ENCODE measurements at places on chromosomes 1 and 21.

DNA sequence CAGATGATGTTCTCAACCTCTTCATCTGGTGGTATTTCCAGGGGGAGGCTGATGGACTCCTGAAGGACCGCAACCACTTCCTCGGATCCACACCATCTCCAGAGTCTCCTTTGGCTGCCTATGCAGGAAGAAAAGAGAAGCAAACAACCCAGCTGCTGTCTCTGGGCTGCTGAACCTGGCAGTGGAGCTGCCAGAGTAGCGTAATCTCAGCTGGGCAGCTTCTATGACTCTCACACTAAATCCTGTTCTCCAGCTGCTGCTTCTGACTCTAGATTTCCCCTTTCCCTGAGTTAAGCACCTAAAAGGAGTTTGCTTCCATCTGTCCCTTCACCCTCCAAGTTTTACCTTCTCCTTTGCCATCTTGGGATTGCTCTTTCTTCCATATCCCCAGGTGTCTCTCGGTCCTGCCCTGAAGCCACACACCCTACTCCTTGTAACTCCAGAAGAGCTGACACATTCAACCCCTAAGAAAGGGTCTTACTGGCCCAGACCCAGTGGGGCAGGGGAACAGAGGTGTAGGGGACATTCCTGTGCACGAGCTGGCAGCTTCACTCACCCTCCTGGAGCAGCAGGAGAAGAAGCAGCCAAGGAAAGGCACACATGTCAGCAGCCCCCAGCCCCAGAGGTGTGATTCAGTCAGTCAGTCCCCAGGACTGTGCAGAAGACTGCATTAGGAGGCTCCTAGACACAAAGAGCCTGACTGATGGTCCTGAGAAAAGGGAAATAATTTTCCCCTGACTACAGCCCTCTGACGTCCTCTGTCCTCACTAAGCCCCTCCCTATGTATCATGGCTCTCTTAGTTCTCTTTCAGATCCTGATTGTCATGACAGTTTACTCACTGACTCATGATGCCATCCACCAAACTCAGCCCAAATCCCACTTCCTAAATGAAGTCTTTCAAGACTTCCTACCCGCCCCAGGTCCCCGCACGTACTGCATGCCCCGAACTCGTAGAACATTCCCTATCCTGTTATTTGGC is at the start of gene SLAMF9:
SLAMF9 (minus strand) TSS at position 702 of the 980 bp plus-strand sequence; CDS start at position 602, 100 bp downstream.
- DNase-seq, result no peak

DNA sequence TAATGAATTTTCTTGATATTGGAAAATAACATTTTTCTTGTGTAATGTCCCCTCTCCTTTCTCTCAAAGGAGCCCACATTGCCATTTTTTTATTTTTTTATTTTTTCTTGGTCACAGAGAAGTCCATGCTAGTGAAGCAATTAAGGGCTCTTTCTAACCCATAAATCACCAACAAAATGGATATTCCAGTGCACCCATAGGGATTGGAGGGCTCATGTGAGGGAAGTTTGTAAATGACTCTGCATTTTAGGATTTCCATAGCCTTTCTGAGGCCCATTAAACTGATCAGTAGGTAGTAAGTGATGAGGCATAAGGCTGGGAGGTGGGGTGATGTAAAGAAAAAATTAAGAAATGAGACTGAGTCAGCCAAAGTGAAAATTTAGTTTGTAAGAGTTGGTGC is 55.9 kb upstream of the JAK1 start:
- DNase-seq, result no peak

DNA sequence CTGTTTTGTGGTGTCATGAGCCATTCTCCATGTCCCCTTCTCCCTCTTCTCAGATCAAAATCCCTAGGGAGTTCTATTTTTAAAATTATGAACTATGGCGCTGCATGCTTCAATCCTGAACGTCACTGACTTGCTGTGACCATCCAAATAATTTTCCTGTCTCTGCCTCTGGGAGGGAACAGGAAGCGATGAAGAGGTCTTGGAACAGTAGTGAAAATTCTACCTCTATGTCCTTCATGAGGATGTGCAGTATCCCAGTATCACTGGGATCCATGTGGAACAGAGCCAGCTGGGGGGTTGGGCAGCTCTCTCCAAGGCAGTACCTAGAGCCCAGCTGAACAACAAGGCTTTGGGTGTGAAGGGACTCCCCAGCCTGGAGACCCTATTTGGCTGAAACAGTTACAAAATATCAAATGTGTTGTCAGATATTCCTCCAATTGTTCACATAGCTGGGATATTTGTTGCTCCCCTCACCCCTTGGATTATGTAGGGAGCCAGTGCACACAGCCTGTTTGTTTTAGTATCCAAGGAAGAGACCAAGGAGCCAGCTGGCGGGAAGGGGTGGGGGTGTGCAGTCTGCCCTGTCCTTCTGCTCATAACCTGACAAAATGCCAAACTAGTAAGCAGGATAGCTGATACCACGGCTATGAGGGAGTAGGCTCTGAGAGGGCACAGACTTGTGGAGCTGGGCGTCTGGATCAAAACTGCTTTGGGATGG is 7.6 kb downstream of the DCLRE1B start:
- no peak for DNase-seq

DNA sequence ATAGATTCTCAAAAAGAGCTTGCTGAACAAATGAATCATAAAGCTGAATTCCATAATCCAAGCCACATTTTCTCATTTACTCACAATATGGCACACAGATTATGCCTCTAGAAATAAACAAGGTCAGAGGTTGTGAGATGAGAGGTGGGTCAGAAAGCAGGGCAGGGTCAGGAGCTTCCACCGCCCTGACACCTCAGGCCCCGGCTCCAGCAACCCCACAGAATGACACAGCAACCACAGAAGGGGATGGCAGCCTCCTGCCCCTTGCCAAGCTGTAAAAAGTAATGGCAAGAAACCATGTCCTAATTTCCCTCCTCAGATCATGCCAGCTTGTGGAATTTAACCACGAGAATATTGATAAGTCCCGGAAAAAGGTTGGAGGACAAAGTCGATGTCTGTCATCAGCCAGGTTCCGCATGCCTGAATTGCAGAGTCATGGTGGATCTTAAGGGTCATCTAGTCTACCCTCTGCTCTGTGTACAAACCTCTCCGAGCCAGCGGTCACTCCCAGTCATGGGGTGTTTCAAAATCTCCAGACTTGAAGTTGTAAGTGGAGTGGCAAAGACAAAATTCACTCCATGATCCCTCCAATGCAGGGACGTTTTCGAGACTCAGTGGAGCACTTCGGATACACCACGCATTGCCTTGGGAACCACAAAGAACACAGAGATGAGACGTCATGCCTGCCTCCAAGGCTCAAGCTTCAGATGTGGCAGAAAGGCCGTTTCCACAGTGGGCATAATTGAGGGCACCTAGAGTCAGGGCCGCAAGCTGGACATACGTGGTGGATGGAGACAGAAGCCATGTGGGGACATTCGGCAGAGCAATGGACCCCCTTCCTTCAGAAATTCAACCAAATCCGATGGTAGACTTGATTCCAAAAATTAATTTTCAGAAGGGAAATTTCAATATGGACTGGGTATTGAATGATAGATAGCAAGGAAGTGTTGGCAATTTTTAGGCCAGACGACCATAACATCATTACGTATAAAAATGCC is 254.0 kb downstream of the TOMM20 start:
- no peak for DNase-seq

DNA sequence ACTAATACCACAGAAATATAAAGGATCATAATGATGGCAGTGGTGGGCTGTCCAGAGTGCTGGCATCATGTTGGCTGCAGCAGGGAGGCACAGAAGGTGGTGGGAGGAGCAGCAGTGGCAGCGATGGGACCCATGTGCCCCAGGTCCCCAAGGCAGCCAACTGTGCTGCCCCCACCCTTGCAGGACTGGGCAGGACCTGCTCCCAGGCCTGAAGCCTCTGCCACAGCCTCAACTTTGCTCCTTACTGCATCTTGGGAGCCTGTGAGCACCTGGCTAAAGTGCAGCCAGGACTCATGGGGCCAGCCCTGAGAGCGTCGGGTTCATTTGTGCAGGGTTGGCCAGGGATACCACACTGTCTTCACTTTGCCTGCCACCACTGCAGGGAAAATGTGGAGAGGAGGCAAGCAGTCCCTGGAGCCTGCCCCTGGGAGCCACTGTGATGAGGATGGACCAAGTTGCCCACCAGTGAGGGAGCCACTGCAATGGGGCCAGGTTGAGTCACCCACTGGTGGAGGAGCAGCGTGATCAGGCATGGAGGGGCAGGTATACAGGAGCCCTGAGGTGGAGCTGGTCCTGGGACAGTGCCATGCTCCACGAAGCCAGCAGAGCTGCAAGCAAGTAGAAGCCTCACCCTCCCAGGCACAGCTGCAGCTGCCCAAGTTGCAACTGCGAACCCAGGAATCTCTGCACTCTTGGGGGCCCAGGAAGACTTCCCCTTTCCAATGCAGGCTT is 25.3 kb upstream of the DENND1B start:
- DNase-seq, result no peak

GRCh38 chr1:82466891-82467290 is 666.2 kb downstream of the ADGRL2 start:
- no peak for DNase-seq

DNA sequence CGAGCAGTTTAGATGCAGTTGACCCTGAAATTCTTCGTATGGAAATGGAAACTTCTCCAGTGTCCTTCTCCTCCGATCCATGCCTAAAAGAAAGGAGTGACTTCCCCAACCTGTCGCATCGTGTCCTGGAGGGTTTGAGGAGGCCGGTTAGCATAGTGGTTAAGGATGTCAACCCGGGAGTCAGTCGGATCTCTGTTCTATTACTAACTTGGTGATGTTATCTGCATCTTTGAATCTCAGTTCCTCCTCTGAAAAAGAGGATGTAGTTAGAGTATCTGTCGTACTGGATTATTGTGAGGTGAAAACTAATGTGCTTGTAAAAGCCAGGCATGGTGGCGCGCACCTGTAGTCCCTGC is 684 bp downstream of the ZBTB8B start:
- DNase-seq, result no peak

GRCh38 chr1:75723989-75724471 is 479 bp upstream of the ACADM start:
- peak; percentile 94 for DNase-seq

DNA sequence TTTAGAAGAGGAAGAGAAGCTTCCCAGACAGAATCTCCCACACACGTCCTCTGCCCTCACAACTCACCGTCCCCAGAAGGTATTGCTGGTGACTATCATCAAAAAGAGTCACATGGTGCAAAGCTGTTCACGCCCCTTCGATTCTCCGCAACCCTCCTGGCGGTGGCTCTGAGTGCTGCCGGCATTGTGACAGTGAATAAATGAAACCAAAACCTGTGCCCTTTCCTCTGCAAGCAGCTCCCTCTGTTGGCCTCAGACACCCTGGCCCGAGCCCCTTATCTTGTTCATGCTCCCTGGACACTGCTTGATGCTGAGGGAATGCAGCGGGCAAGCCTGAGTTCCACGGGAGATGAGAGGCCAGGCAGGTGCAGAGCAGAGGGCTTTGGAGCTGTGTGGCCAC is 510.3 kb downstream of the NPHP4 start:
- no peak for DNase-seq

GRCh38 chr1:16913181-16913832 is 8.4 kb upstream of the CROCC start:
- DNase-seq, result no peak

DNA sequence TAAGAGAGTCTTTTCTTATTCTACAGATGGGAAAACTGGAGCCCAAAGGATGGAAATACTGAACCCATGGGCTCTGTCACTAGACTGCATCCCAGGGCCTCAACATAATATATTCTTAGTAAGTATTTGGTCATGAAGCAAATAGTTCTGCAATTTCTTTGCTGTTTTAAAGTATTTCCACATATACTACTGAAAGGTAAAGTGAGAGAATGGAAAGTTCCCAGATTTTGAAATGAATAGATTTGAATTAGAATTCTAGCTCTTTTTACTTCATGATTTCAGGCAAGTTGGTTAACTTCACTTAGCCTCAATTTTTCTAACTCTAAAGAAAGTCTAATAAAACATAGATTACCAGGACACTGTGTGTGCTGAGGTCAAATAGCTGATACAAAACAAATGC is 95.6 kb upstream of the FGGY start:
- DNase-seq, result no peak

GRCh38 chr1:65412984-65413375 is 7.5 kb upstream of the LEPR start:
- no peak for DNase-seq

DNA sequence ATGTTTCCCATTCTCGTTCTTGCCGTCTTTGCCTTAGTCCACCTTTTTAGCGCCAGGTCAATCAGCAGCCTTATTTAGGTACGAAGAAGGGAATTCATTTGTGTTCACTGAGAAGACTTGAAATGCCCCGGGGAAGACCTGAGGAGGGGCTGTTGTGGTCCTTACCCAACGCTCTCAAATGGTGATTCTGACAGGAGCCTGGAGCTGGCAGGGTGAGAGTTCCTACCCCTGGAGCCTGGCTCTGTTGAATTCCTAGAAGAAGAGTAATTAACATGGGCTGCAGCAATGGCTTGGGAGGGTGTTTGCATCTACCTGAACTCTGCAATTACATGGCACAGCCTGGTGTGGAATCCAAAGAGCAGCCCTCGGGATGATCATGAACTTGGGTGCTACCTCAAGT is 76.9 kb upstream of the DSCAM start:
- DNase-seq, result no peak

- no peak for DNase-seq
These were observed 13.9 kb upstream of the CNR2 start for GRCh38 chr1:23927097-23927496.

DNA sequence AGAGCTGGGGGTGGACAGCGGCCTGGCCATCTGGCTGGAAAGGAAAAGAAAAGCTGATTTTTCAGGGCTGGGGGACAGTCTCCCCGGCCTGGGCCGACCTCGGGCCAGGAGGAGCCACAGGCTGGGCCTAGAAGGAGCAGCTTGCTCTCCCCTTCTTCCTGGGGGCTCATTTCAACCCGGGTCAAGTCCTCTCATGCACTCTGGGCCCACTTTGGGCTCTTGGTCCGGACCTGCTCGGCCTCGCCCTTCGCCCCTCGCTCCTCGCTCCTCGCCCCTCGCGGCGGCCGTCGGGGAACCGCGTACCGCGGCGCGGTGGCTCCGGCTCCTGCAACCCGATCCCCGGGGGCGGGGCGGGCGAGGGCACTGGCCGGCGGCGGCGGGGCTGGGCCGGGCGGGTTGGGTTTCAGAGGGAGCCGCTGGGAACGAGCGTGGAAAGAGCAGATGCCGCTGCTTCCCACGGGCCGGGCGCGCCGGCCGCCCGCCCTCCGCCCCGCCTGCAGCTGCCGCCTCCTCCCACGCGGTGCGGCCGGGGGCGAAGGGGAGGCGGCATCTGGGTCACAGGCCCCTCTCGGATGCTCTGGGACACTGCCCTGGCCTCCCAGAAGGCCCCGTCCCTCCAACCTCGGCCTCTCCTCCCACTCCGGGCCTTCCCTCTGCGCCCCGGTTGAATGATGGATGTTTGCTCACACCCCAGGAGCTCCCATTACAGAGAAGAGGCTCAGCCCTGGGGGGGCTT is 6.6 kb downstream of the HEYL start:
- peak; percentile 99 for DNase-seq

DNA sequence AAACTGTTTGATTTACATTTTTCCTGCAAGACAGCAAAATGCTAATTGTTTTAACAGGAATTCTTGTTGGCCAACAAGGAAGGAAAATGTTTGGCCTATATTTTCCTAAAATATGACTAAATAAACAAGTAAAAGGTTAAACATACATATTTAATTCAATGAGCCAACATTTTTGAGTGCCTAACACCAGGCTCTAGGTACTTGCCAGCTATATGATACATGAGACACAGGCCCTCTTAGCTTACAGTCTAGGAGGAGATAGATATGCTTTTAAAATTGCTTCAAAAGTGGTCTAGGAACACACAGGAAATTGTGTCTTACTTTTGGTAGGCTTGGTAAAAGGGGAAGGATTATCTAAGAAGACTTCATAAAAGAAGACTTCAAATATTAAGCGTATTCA is 50.9 kb downstream of the PIGK start:
- DNase-seq, result no peak

Data from NCI-H510A treated with DMSO at 0.1 percent for 48 hours (cell line).